ENCODE measurements at places on chromosomes 2 and 18.

GRCh38 chr18:24922491-24922890, 429.5 kb downstream of the ZNF521 start:
- no peak for DNase-seq

GRCh38 chr2:66704786-66705185, 269.9 kb downstream of the MEIS1 start:
- no peak for DNase-seq

- DNase-seq = no peak
Observed at GRCh38 chr2:143700865-143701264, 571.6 kb downstream of the ARHGAP15 start.

DNA sequence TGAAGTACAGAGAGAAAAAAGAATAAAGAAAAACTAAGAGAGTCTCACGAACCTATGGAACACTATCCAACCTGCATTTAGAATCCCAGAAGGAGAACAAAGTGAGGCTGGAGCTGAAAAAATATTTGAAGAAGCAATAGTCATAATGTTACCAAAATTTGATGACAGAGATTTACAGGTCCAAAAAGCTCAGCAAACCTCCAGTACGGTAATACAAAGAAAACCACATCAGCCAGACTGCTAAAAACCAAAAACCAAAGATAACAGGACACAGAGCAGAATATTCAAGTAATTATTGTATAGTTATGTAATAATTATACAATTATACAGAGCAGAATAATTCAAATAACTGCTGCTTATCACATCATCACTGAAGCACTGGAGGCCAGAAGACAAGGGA, 23.7 kb downstream of the ATL2 start:
- DNase-seq = no peak

GRCh38 chr2:28358668-28359201, 33.9 kb upstream of the FOSL2 start:
- no peak for DNase-seq

DNA sequence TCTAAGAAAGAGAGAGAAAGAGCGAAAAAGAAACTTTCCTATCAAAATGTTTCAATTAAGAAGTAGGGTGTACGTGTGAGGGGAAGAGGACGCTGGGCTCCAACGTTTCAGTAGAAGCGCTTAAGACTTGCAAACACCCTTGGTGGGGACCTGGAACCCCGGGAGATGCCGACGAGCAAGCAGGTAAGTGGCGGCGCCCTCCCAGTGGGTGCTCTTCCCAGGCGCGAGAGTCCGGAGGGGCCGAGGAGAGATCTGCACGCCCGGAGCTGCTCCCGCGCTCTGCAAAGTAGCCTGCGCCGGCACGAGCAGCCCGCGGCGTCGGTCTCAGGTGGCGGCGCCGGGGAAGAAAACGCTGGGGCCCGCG, 678 bp upstream of the OTX1 start:
- DNase-seq = no peak

DNA sequence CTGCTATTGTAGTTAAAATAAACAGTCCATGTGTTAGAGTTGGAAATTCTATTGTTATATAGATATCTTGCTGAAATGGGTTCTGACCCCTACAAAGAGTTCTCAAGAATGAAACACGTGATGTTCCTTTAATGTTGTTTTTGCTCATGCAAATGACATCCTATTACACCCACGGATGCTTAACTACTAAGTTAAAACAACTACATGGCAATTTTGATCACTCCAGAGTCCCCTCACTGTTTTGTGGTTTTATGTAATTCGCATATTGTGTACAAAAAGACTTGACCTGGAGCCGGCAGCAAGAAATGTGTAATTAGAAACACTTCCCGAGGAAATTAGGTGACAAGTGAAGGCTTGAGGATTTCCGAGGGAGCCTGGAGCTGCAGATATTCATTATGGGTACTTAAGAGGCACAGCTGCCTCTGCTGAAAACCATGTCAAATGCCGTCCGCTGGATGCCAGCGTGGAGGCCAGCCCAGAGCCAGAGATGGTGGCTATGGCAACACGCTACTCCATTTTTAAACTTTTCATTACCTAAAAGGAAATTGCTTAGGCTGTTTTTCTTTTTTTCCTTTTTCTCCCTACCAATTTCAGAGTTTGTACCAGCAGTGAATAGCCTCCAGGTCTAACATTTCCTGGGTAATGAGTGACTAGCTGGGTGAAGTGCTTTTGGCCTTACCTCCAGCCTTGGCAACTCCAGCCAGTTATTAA, 21.0 kb upstream of the CABLES1 start:
- DNase-seq = peak; percentile 88

DNA sequence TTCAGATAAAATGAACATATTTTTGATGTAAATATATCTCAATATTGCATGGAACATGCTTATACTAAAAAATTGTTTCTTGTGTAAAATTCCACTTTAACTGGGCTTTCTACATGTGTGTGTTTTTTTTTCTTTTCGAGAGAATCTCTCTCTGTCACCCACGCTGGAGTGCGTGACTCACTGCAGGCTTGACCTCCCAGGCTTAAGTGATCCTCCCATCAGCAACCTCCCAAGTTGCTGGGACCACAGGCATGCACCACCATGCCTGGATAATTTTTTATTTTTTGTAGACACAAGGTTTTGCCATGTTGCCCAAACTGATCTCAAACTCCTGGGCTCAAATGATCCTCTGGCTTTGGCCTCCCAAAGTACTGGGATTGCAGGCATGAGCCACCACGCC, 254.6 kb downstream of the LOXHD1 start:
- no peak for DNase-seq

DNA sequence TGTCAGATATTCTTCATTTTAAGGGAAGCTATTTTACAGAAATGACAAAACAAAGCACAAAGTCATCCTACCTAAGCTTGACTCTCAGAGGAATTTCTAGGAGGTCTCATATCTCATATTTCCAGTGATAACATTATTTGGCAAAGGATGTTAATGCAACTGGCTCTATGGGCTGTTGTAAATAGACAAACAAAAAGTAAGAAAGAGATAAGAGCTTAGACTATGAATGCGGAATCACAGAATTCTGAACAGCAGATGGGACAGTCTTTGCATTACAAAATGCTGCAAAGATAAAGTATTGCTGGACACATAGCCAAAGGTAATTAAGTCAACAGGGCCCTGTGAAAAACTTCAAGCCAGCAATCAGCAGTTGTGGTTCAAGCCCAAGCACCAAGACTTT, 23.9 kb downstream of the PIAS2 start:
- no peak for DNase-seq

GRCh38 chr2:183125659-183126341, 1.6 kb downstream of the NUP35 start:
- peak; percentile 31 for DNase-seq

- DNase-seq = no peak
Observed at GRCh38 chr2:94977826-94978225, 47.7 kb upstream of the MAL start.

DNA sequence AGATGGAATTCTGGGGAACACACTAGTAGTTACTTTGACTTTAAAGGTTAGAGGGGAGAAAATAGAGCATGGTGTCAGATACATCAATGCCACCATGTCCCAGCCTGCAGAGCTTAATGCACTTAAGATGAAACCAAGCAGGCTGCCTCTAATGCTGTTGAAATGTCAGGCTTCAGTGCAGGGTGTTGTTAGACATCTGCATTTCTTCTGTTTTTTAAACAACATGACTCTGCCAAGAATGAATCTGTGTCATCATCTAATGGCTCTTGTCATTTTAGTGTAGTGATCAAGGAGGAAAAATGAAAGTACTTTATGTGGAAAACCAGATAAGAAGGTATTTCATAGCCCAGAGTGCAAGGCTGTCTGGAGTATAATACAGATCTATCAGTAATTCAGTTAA, 29.9 kb downstream of the LYPD1 start:
- DNase-seq = no peak

DNA sequence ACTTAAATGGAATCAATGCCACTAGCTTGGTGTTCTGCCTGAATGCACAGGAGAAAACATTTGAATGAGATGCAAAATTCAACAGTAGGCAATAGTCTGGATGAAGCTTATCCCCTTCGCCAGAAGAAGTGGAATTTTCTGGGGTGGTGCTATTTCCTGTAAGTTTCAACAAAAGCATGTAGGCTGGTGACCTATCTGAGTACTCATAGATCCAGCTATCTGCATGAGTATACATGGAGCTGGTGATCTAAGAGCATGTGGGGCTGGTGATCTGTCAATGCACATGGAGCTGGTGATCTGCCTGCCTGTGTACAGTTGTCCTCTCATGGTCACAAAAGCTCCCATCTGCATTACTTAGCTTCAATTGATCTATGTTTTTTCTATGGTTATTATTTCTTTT, 71.2 kb downstream of the SLC9A4 start:
- DNase-seq = no peak

DNA sequence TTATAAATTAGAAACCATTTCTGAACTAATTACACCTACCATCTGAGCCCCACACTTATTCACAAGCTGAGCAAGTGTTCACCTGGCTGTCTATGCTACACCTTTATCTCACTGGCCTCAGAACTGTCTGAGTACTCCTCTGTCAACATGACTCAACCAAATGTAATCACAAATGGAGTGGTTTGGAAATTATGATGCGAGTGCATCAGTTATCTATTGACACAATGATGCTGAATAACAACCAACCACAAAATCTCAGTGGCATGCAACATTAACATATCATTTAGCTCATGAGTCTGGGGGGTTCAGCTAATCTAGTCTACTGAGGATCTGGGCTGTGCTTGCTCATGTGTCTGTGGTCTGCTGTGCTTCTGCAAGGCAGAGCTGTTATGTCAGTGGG, 184.2 kb upstream of the NXPH2 start:
- DNase-seq = no peak

DNA sequence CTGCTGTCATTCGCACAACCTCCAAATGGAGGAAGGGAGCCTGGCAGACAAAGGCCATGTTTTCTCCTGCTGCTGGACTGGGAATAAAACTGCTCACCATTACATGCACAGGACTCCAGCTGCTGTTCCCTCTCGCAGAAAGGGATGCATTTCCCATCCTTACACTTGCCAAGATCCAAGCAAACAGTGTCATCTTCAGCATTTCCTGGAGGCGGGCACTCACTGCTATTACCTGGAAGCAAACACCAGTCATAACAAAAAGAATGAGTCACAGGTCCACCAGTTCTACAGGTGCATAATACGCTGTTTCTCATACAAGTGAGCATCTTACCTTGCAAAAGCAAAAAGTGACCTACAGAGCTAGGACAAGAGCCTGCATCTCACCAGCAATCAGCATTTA, 22.7 kb downstream of the IAH1 start:
- DNase-seq = no peak

DNA sequence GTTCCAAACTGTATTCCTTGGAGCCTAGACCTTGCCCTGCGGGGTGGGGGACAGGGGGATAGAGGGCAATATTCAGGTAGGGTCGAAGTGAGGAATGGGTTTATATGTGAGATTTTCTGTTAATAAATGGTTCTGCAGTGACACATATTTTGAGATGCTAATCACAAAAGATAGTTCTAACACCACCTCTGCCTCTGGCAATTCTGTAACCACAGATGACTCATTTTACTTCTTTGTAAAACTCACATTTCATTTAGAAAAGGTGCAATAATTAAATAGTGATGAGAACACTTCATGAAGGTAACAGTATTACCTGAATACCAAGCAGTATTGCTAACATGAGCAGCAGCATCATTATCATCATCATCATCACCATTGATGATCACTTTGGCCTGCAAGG, 306.6 kb downstream of the SUCLG1 start:
- DNase-seq = no peak

DNA sequence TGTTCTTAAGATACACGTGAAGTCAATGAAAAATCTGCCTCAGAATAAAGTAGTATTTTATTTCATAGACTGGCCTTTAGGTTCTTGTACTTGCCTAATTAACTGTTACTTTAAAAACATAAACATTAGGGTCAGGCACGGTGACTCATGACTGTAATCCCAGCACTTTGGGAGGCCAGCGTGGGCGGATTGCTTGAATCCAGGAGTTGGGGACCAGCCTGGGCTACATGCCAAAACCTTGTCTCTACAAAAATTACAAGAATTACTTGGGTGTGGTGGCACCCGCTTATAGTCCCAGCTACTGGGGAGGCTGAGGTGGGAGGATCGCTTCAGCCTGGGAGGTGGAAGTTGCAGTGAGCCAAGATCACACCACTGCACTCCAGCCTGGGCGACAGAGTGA, 16.0 kb upstream of the SNORC start:
- DNase-seq = peak; percentile 74

DNA sequence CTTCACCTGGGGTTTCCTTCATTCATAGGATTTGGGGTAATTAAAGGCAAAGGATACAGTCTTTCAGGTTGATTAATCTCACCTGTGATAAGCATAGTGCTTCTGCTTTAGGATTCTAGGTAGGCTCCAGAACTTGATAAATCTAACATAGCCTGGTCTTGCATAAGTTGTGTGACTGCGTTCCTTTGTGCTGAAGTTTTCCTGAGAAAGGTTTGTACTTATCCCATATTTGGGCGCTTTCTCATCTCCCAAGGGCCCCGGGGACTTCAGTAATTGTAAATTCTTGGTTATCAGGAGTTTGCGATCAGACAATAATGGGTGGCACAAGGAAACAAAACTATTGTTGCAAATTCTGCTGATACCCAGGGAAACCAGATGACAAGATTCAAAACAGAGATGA, 53.1 kb downstream of the MTCL1 start:
- no peak for DNase-seq

DNA sequence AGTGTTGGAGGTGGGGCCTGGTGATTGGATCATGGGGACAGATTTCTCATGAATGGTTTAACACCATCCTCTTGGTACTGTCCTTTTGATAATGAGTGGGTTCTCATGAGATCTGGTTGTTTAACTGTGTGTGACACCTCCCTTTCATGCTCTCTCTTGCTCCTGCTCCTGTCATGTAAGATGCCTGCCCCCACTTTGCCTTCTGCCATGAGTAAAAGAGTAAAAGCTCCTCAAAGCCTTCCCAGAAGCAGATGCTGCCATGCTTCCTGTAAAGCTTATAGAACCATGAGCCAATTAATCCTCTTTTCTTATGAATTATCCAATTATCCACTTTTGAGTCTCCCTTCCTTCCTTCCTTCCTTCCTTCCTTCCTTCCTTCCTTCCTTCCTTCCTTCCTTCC, 317.7 kb downstream of the RDH14 start:
- DNase-seq = peak; percentile 97

DNA sequence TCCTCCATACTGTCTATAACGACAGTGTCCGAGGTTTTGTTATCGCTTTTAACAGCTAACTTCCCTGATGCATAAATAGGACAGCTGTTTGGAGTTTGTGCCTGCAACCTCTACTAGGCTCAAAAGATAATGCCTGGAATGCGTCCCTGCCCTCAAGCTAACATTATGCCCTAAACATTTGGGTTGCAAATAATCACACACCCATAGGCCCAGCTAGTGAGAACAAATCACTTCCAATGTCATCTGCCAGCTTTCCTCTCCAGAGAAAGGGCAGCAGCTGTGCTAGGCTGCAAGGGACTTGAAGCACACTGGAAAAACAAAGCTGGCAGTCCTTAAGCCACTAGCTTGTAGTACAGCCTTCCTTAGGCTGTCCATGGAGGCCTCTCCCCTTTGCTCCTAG, 201.8 kb upstream of the LYPD1 start:
- DNase-seq = no peak

GRCh38 chr2:10000541-10000940, 42.8 kb upstream of the KLF11 start:
- DNase-seq = no peak

Data from A673 (cell line).